Effector memory CD8-positive, alpha-beta T cell (primary cell): ENCODE measurements at places on chromosomes 16 and 17.

DNA sequence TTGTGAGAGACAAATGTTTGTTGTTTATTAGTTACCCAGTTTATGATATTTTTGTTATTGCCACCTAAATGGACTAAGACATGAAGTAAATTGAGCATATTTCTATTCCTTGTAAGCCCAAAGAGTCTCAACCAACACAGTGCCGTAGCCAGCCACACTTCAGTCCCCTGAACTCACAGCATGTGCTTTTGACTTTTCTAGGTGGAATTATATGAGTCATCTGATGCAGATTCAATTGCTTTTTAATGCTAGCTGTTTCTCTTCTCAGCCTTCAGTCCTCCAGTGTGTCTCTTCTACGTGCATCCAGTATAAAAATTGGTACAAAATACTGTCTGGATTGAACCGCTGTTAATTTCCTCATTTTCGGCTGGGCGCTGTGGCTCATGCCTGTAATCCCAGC lies 39.0 kb downstream of the IQCK start:
- DNase-seq = no peak
- peaks cover 3% of the 10 kb centered on the region for H3K36me3 ChIP-seq
- H3K4me1 ChIP-seq = no peaks in the 10 kb centered on the region
- no peak overlapping the region for H3K4me3 ChIP-seq

DNA sequence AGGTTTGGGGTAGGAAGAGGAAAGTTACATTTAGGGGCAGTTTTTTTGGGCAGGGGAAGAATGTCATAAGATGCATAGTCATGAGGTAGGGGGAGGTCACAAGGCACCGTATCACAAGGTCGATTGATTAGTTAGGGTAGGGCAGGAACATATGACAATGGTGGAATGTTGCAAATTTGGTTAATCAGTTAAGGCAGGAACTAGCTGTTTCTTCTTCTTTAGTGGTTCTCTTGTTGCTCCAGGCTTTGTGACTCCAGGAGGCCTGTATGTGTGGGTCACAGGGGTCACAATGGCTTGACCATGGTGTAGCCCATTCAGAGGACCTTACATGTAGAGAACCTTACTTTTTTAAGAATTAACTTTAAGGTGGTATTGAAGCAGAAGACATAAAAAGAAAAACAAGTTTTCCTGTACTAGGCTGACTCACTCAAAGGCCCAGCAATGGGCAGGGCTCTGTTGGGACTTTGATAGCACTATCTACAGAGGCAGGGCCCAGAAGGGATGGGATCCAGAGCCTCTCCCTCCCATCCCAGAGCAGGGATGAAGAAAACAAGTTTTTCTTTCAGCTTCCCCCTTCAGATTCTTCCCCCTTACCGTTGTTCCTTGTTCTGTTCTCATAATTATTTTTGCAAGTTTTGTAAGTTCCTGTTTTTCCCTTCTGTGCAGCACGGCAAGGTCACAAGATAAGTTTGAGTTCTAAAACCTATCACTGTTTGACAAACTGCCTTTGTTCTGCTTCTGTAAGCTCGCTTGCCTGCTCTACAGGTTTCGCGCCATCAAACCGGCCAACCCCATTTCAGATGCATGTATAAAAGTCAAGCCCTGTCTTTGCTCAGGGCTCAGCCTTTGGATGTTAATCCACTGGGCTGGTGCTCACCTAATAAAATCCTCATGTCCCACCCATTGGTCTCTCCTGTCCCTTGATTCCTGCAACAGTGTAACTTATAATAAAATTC lies 45.8 kb upstream of the ATF7IP2 start:
- H3K27me3 ChIP-seq = no peaks in the 10 kb centered on the region
- no peak for DNase-seq
- H3K4me1 ChIP-seq = no peaks in the 10 kb centered on the region
- no peak overlapping the region for H3K27ac ChIP-seq
- peaks cover 7% of the 10 kb centered on the region for H3K36me3 ChIP-seq
- H3K4me3 ChIP-seq = no peak overlapping the region

- no peak overlapping the region for H3K4me3 ChIP-seq
- H3K27me3 ChIP-seq = no peaks in the 10 kb centered on the region
- no peaks in the 10 kb centered on the region for H3K4me1 ChIP-seq
- no peaks in the 10 kb centered on the region for H3K36me3 ChIP-seq
- no peak overlapping the region for H3K27ac ChIP-seq
- DNase-seq = no peak
These were observed 134.5 kb downstream of the MRTFB start for GRCh38 chr16:14205666-14206065.

GRCh38 chr17:35467824-35468223 lies 19.3 kb upstream of the SLFN13 start:
- H3K27ac ChIP-seq = peak overlapping the region; percentile 92
- peak; percentile 26 for DNase-seq
- H3K36me3 ChIP-seq = peaks cover 11% of the 10 kb centered on the region
- no peaks in the 10 kb centered on the region for H3K27me3 ChIP-seq
- H3K4me3 ChIP-seq = peak overlapping the region; percentile 63

DNA sequence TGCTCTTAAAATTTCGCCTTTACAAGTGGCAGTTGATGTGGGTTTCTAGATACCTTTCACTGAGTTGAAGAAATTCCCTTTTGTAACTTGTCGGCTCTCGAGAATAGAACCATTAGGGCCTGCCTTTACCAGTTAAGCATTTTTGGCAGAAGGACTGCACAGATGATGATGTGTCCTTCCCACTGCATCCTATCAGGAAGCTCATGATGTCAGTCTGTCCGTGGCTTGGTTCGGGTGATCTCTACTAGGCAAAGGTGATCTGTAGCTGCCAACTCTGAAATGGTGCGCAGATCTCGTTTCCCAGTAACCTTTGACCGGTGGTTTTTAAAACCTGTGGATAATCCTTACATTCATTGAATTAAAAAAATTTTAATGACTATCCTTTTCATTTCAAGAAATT lies 49.7 kb downstream of the ZNRF1 start:
- DNase-seq = no peak
- H3K4me1 ChIP-seq = no peaks in the 10 kb centered on the region
- H3K27ac ChIP-seq = no peak overlapping the region
- no peaks in the 10 kb centered on the region for H3K36me3 ChIP-seq
- H3K4me3 ChIP-seq = no peak overlapping the region

DNA sequence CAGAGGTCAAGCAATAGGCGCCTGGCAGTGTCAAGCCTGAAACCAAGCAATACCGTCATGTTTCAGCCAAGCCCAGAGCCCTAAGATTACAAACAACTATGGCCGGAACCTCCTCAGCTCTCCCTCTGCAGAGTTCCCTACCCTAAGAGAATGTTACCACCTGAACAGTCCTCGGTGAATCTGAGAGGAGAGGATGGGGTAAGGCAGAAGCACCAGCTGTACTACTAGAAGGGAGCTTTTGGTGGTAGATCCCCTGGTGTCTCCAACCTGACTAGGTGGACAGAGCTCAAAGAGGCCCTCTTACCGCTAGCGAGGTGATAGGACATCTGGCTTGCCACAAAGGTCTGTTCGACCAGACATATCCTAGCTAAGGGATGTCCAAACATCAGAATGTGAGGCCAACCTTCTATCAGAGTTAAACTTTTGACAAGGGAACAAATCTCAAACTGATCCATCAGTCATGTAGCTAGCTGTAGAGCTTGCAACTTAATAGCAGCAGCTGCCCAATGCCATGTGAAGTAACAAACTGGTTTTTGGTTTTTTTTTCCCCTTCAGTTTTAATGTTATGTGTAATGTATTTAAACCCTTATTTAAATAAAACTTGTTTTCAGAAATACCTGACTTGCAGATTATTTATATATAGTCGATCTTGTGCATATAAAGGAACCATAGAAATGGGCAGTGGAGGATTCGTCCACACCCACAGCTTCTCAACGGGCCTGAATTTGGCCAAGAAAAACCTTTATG lies 2.5 kb downstream of the EIF1 start:
- peak overlapping the region; percentile 98 for H3K4me3 ChIP-seq
- H3K36me3 ChIP-seq = peaks cover 75% of the 10 kb centered on the region
- DNase-seq = peak; percentile 20
- peak overlapping the region; percentile 100 for H3K27ac ChIP-seq
- peaks cover 31% of the 10 kb centered on the region for H3K4me1 ChIP-seq
- H3K27me3 ChIP-seq = no peaks in the 10 kb centered on the region

DNA sequence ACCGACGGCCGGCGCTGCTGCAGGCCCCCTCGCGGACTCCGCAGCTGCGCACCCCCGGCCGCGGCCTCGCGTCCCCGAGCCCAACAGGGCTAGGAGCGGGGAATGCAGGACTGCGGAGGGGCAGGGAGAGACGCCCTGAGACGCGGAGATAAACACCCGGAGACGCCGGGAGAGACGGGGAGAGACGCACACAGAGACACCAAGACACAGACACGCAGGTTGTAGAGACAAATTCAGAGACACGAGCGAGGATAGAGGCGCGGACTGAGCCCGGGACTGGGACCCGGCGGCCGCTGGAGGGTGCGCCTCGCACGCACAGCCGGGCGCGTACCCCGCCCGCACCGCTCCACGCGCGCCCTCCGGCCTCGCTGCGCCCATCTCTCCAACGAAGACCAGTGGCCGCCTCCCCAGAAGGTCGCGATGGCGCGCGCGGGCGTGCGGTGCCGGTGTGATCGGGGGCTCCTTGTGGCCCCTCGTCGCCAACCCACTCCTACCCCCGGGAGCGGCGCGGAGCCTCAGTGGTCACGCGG lies 902 bp downstream of the STAC2 start:
- peaks cover 8% of the 10 kb centered on the region for H3K4me1 ChIP-seq
- DNase-seq = no peak
- H3K36me3 ChIP-seq = no peaks in the 10 kb centered on the region

DNA sequence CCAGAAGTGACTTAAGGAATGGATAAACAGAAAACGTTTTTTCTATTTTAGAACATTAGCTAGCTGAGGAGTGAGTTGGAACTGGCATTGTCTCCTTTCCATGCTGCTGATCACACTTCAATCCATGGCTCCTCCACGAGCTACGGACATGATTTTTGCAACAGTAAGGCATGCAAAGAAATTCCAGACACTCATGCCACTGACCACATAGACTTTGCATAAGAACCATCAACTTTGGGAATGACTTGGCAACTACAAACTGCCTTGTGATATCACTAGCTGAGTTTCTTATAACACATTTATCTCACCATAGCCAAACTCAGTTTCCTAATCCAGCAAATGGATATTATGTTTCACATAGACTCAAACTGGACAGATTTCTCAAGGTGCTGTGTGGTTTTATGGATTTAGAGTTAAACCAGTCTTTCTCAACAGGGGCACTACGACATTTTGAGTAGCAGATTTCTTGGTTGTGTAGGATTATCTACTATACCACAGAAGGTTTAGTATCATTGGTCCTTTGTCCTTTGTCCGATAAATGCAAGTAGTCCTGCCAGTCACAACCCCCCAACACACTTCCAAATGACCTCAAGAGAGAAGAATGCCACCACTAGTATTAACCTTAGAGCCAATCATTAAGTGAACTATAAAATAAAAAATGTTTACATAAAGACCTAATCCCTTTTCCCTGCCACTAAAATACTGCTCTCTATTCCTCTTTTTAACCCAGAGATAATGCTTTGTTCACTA lies 48.3 kb upstream of the C17orf78 start:
- no peaks in the 10 kb centered on the region for H3K27me3 ChIP-seq
- no peak overlapping the region for H3K4me3 ChIP-seq
- peaks cover 11% of the 10 kb centered on the region for H3K36me3 ChIP-seq
- H3K4me1 ChIP-seq = no peaks in the 10 kb centered on the region

- no peak overlapping the region for H3K4me3 ChIP-seq
- peaks cover 3% of the 10 kb centered on the region for H3K36me3 ChIP-seq
- H3K4me1 ChIP-seq = peaks cover 66% of the 10 kb centered on the region
- H3K27me3 ChIP-seq = no peaks in the 10 kb centered on the region
These were observed 33.8 kb upstream of the ADGRG1 start for GRCh38 chr16:57594531-57595031.

DNA sequence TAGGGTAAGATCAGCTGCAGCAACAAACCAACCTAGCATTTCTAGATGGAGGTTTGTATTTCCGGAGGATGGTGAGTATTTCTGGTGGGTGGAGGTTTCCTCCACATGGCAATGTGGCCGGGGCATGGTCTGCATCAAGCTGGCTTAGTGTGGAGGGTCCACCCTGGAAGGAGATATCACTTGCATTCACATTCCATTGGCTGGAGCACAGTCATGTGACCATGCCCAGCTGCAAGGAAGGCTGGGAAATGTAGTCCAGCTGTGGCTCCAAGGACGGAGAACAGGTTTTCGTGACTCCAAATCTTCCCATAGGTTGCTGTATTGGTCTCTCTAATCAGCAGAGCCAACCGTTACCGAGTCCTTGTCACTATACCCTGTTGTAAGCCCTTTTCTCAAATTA lies 68.7 kb downstream of the RAI1 start:
- peaks cover 44% of the 10 kb centered on the region for H3K4me1 ChIP-seq
- H3K36me3 ChIP-seq = peaks cover 19% of the 10 kb centered on the region
- peak overlapping the region; percentile 43 for H3K4me3 ChIP-seq
- peak overlapping the region; percentile 94 for H3K27ac ChIP-seq
- no peaks in the 10 kb centered on the region for H3K27me3 ChIP-seq

DNA sequence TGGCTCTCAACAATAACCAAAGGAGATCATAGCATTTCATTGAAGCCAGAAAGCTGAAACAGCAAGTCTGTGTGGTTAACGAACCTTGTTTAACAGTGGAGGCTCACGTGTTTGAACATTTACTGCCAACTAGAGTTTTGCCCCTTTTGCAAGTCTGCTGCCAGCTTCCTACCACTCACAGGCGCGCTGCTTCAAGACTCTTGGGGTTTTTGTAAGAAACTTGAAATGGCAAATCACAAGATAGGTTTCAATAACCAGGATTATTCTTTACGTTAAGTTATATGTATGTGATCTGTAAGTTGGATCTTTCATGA lies 1.2 kb downstream of the SNTB2 start:
- peaks cover 16% of the 10 kb centered on the region for H3K36me3 ChIP-seq
- H3K4me1 ChIP-seq = peaks cover 38% of the 10 kb centered on the region
- no peaks in the 10 kb centered on the region for H3K27me3 ChIP-seq
- H3K4me3 ChIP-seq = peak overlapping the region; percentile 90

- no peak overlapping the region for H3K27ac ChIP-seq
- no peak overlapping the region for H3K4me3 ChIP-seq
- H3K36me3 ChIP-seq = peaks cover 2% of the 10 kb centered on the region
- DNase-seq = no peak
- peaks cover 13% of the 10 kb centered on the region for H3K27me3 ChIP-seq
These were observed 116.2 kb upstream of the SDK2 start for GRCh38 chr17:73760439-73760758.

DNA sequence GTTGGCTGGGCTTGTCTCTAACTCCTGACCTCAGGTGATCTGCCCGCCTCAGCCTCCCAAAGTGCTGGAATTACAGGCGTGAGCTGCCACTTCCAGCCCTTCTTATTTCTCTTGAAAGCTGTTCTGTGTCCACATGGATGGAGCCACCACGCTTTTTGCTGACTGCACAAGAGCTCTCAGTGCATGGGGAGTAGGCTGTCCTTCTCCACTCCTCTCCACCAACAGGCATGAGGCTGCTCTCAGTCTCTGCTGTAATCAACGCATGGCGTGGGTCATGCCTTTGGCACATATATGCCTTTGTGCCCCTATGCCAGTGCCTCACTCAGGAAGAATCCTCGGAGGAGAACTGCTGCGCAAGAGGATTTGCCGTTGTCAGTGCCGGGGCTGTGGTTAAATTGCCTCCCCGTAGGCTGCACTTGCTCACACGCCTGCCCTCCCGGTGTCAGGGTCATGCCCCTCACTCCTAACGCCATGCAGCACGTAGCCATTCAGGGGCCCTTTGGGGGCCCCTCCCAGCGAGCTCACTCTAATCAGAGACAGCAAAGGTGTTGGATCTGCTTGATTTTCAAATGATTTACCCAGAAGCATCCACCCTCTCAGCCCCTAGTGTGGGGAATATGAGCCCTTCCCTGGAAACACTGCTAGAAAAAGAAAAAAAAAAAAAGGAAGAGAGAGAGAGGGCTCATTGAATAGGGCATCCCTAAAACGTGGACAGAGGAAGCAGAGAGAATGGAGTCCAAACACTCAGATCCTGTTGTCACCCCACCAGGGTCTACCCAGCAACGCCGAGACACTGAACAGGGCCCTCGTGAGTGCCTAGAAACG lies 47.5 kb upstream of the ZCCHC14 start:
- no peak for DNase-seq
- H3K4me1 ChIP-seq = peaks cover 11% of the 10 kb centered on the region
- no peak overlapping the region for H3K4me3 ChIP-seq
- no peak overlapping the region for H3K27ac ChIP-seq
